ENCODE measurements at places on chromosomes 16 and 17.
A peak's percentile ranks its signal among the peaks of the same experiment; 100 is the strongest.

DNA sequence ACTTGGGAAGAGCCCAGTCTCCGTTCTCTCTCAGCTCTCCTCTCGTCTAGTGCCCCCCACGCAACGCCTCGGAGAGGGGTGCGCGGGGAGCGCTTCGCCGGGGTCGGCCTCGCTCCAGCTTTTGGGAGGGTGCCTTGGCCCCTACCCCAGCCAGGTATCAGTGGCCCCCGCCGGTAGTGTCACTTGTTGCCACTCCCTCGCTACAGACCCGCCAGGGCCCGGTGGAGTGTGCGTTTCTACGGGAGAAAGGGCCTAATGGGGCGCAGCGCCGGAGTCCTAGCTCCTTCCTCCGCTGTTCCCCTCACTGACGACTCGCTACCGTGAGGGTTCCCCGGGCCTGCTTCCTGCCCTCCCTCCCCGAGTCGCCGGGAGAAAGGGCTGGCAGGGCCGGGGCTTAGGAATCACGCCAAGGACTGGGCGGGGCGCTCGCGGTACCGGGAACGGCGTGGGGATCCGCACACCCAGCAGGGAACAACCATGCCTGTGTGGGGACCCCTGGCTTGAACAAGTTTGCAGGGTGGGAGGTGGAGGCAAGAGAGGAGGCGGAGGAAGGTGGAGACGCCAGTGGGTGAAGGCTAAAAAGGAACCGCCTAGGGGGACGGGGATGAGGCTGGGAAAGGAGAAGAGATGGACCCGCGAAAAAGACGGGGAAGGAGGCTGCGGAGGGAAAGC, 997 bp upstream of the CDH11 start:
- DNase-seq = no peak

GRCh38 chr16:8108991-8109509, 481.3 kb downstream of the TMEM114 start:
- DNase-seq = no peak

- no peak for DNase-seq
These were observed 37.5 kb downstream of the ERCC4 start for GRCh38 chr16:13957197-13958078.

DNA sequence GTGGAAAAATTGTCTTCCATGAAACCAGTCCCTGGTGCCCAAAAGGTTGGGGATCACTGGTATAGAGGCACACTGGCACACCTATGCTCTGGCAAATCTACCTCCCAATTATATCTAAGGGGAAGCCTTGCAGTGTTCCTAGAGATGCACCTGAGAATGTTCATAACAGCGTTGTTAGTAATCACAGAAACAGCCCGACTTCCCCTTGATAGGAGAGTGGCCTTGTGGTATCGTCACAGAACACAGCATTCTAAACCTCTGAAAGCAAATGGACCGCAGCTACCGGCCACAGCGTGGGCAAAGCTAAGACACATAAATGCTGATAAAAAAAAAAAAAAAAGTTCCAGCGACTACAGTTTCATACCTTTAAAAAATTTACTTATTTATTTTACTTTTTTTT, 39.1 kb upstream of the ADGRG1 start:
- no peak for DNase-seq

DNA sequence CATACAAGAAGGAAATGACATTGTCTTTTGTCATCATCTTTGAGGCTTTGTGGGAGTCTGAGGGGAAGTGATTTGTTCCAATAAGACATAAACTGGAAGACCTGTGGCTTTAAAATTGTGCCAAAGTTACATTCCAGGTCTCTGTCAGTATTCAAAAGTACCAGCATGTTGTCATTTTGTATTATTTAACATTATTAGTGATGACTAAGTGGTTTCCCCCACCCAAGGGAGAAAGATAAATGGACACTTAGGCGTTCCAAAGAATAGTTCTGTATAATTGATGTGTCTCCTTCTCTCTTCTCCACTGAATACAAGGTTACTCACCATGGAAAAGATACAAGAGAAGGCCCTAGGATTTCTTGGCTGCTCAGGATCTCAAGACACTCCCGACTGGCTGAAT, 3.8 kb downstream of the CFAP97D1 start:
- no peak for DNase-seq

GRCh38 chr16:84045001-84045817, 2.6 kb upstream of the SLC38A8 start:
- DNase-seq = no peak

GRCh38 chr17:42832213-42832933, 824 bp upstream of the PSME3 start:
- no peak for DNase-seq

DNA sequence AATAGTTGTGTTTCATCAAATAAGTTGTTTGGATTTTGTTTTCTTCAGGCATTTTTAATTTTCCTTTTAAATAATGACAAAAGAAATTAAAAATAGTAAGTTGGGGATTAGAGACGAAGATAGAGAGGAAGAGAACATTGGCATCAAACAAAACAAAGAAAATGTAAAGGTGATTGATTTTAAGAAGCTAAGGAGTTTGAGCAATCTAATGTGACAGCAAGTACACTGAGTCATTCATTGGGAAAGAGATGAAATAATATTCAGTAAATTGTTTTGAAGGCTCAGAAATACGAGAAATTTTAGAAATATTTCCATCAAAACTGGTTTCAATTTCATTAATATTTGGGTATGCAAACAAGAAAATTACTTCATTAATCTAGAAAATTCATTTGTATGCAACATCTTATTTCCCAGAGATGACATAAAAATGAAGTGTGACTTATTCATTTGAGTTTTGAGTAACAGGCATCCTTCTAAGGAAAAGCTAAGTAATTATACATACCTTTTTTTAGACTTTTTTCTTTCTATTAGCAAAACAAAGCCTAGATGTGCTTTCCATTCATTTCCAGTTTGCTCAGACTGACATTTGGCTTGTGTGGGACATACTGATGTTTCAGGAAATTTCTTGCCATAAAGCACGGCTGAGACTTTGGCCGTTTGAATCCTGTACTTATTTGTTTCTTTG, 66.7 kb downstream of the COX10 start:
- no peak for DNase-seq

- no peak for DNase-seq
These were observed 151.5 kb upstream of the DYNLRB2 start for GRCh38 chr16:80389338-80389737.

GRCh38 chr17:6303664-6304063, 131.3 kb downstream of the AIPL1 start:
- DNase-seq = no peak

DNA sequence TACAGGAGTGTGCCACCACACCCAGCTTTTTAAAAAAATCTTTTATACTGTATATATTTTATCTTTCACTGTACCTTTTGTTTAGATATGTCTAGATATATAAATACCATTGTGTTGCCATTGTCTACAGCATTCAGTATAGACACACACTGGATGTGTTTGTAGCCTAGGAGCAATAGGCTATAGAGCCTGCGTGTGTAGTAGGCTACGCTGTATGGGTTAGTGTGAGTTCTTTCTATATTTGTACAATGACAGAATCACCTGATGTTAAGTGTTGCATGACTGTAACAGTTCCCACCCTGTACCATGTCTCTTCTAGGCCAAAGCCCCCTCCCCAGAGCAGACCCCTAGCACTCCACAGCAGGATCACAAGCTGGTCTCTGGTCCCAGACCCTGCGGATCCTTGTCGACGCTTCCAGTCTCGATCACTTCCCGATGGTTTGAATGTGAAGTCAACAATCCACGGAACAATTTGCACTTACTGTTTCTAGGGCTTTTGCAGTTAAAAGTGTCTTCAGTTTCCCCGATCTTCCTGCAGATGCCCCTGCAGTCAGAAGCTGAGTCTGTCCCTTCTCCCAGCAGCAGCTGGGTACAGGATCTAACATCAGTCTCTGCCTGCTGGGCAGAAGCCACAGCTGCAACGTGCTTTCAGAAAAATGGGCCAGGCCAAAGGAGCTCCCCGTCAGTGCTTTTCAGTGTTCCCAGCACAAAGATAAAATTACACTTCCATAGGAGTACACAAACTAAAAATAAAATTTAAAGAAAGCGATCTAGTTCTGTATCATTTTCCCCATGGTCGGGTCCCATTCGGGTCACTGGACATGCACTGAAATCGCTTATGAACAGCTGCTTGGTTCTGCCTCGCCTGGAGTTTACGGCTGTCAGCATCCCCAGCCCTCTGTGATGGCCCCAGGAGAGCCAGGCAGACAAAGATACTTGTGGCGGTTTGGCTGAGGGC, 35.4 kb downstream of the ADAM11 start:
- no peak for DNase-seq

DNA sequence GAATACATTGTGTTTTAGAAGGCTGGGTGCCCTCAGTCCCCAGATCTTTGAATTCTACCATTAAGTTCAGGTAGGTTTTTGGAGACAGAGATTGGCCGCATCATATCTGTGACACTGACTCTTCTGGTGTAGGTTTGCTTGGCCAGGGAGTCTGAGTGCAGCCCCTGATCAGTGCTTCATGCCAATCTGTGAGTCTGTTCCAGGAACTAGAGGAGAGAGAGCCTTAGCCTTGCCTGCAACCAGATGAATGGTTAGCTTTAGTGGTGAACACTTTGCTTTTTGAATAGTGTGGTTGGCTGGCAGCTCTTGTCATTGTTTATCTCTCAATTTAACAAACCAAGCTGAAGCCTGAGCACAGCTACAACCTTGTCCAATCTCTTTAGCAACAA, 87.8 kb downstream of the PLXDC1 start:
- DNase-seq = no peak

GRCh38 chr17:34012709-34013375, 242.2 kb upstream of the CCL2 start:
- DNase-seq = no peak

DNA sequence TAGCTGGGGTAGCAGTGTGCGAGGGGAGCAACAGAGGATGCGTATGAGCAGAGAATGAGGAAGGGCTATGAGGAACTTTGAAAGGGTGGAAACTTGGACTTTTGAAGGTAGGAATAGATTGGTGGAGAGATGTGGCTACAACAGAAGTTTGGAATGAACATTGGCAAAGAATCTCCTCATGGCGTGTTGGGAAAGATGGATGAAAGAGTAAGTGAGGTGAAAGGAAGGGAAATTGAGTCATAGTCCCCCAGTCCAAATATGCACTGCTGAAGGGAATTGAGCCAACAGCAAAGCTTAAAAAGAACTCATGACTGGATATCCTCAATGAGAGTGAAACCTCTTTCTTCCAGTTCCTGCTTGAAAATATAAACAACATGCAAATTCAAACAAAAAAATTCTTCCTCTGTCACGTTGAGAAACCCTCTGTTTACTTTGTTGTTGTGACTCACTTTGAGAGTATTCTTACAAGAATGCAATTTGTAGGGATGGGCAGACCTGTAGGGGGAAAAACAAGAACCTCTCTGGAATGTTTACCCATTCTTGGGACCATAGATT, 313.2 kb upstream of the KCNJ16 start:
- DNase-seq = no peak

- no peak for DNase-seq
These were observed 175.9 kb upstream of the SALL1 start for GRCh38 chr16:51327001-51327400.

DNA sequence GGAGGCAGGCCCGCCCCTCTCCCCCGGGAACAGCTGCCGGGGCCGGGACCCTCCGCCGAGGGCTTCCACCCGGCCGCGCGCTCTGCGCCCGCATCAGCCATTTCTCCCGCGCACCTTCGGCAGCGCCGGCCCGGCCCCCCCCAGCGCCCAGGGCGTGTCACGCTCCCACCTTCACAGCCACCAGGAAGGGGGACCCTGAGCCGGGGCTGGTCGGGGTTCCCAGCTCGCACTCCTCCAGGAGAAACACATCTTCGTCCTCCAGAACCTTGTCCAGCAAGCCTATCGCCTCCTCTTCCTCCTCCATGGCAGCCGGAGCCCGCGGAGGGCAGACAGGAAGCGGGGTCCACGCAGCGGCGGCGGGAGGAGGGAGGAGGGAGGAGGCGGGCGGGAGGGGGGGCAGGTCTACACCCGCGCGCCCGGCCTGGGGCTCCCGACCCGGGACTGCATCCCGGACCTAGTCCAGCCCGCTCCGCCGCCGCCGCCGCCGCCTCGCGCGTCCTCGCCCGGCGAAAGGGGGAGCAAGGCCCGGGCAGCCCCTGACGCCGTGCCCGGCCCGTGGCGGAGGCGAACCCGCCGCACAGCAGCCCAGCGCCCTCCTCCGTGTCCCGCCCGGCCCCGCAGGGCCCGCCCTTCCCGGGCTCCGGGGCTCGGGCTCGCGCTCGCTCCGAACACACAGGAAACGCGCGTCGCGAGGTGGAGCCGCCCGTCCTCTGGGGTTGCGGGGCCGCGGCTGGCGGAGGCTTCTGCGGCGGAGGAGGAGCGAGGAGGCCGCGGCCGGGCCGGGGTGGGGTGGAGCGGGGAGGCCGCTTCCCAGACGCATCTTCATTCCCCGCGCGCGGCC, 70.8 kb downstream of the ABR start:
- no peak for DNase-seq

DNA sequence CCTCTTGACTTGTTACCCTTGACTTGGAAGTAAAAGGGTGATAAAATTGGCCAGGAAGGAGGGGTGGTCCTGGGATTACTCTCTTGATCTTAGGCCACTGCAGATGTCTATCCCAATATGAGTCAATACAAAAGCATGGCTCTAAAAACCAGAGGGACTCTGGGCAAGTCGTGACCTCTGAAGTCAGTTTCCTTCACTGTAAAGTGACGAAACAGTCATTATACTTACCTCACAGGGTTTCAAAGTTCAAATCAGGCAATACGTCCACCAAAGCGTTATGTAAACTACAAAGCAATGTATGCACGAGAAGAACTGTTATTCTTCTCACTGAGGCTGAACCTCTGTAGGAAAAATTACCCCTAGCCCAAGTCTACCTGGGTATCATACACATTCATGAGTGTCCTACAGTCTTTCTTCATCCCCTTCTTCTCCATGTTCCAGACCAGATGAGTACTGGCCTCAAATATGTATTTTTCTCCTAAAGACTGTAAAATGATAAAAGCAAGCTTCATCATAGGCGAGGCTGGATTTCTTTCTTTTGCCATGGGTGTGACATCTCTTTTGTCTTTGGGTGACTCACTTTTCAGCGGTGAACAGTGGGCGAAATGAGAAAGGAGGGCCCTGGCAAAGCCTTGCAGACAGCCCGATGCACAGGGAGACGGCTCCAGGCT, 34.5 kb upstream of the CLEC18B start:
- DNase-seq = no peak

DNA sequence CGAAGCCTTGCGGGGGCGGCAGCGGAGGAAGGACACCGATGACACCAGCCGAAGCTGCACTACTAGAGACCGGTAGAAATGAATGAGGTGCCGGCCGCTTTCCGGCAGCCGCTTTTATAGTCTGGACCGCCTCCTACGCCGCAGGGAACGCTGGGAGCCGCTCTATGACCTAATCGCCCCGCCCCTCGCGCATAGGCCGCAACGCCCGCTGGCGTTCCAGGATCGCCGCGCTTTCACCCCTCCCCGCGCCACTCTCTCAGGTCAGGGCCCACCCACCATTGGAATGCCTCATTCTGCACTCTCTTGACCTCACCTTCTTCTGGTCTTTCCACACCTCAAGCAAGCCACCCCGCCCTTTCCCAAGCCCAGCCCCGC, at the start of gene DDX5:
Gene DDX5 (minus strand): TSS at position 89 of the 375 bp plus-strand sequence. CDS start 170 bp downstream, outside the sequence.
- DNase-seq = peak; percentile 95

- no peak for DNase-seq
These were observed 7.4 kb downstream of the GSG1L2 start for GRCh38 chr17:9814337-9814945.

All from stimulated activated CD8-positive, alpha-beta memory T cell treated with anti-CD3 and anti-CD28 coated beads, Interleukin-15, amount 100 ng/mL, for 4 hours (primary cell).